ENCODE measurements at places on chromosomes 12 and 14. TPM values are rescaled to one million over a fixed set of nuclear protein-coding genes. Genes with fewer than 3 reads are reported as not detected.

Gene TMEM119
- total RNA-seq = 1.3 TPM

Gene RGS6
- 23.3 TPM for total RNA-seq

Gene RNASE1
- 373 TPM for total RNA-seq

DNA sequence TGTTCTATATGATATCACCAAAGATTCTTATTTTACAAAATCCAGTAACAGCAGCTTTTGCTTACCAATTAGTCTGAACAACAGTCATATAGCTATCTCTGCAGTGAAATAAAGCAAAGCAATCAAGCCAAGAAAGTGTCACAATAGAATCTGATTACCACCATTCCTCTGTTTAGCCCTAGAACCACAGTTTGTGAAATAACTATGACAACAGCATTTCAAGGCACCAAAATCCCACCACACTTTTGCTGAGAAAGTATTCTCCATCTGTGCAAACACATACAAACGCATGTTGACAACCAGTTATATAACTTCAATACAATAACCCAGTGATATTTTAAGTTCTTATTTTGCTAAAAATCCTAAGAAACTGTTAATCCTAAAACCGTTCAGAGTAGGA, 7.4 kb downstream of the PPP1R13B start:
- no peak for DNase-seq

- DNase-seq = no peak
Measured at GRCh38 chr12:28870839-28871440, 278.1 kb upstream of the FAR2 start.

GRCh38 chr12:99959549-99960170, 25.1 kb downstream of the ANKS1B start:
- no peak for DNase-seq
